ENCODE measurements at places on chromosomes 1 and 21.

GRCh38 chr1:2832506-2833453 lies 31.3 kb upstream of the TTC34 start:
- no peak for DNase-seq

- DNase-seq: no peak
Observed at GRCh38 chr1:200240656-200241055, 169.2 kb downstream of the ZNF281 start.

DNA sequence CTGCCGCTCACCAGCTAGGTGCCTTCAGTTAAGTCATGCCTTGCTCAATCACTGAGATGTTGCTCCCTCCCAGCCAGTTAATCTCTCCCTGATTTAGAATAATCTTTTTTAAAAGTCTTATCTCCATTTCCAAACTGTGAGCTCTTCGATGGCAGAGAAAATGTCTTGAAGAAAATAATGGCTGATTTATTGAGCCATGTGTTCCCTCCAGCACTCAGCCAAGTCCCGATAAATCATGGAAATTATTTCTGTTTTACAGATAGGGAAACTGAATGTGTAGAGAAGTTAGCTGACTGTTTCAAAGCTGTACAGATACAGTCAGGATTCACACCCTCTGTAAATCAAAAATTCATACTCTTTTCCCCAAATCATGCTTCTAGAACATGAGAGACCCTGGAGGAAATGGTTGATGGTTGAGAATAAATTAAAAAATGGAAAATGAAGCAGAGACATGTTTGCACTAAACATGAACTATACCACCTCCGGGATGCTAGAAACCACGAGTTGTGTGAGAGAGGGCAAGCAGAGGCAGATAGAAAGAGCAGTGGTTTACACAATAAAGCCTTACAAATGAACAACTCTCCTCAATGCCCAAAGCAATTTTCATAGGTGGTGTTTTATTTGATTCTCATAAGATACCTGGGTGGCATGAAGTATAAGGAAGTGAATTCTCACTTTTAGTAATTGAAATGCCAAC lies 376.4 kb downstream of the PLPP3 start:
- DNase-seq: no peak

GRCh38 chr1:202034683-202035462 lies 24.5 kb downstream of the ELF3 start:
- DNase-seq: no peak

DNA sequence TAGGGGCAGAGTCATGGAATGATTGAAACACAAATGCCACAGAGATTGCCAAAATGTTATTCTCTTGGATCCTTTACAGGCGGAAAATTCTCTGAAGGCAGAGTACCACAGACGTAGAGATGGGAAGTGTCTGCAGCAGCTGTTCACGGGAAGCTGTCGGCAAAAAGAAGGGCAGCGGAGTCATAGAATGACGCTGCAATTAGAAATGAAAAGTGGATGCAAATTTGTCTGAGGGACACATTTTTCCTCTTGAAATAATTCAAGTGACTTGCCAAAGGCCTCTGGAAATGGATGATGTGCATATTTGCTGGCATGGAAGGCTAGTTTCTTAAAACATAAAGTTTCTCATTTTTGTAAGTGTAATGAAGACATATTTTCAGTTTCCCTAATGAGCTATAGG lies 77.5 kb upstream of the PLD5 start:
- no peak for DNase-seq

GRCh38 chr1:5507340-5507739 lies 484.9 kb downstream of the NPHP4 start:
- no peak for DNase-seq

- no peak for DNase-seq
Observed at GRCh38 chr1:61087571-61087970, 5.2 kb downstream of the NFIA start.

DNA sequence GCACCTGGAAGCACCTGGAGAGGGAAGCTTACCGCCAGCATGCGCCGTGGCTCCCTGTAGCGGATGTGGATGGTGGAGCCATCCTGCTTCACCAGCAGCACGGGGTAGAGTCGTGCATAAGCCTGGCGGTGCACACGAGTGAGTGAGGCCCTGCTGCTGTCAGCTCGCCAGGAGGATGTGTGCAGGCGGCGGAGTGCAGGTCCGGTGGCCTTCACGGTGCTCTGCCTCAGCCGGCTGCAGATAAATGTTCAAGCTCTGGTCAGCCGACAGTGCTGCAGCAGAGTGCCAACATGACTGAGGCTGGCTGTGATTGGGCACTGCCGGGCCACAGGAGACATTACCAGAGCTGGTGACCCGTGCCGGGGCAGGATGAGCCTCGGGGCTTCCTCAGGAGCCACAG lies 1.5 kb downstream of the MRPL55 start:
- no peak for DNase-seq

- DNase-seq: no peak
Observed at GRCh38 chr1:234743791-234744611, 134.0 kb upstream of the IRF2BP2 start.

GRCh38 chr21:36589352-36589971 lies 109.5 kb upstream of the SIM2 start:
- DNase-seq: no peak

DNA sequence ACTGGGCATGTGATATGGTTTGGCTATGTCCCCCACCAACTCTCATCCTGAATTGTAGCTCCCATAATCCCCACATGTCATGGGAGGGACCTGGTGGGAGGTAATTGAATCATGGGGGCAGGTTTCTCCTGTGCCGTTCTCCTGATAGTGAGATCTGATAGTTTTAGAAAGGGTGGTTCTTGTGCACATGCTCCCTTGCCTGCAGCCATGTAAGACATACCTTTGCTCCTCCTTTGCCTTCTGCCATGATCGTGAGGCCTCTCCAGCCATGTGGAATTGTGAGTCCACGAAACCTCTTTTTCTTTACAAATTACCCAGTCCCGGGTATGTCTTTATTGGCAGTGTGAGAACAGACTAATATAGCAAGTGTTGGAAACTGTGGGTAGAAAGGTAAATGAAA lies 99.5 kb upstream of the HMCN1 start:
- DNase-seq: no peak

DNA sequence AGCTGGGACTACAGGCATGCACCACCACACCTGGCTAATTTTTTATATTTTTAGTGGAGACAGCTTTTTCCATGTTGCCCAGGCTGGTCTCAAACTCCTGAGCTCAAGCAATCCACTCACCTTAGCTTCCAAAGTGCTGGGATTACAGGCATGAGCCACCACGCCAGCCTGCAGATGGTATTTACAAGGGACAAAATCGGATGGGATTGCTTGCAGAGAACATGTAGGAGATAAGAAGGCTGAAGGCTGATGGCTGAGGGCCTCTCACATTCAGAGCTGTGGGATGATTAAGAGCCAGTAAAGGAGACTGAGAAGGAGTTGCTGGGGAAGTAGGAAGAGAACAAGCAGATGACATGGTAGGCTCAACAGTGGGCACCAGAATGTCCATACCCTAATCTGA lies 24.0 kb upstream of the QSOX1 start:
- no peak for DNase-seq

GRCh38 chr1:4118746-4119515 lies 218.9 kb upstream of the C1orf174 start:
- no peak for DNase-seq

- no peak for DNase-seq
Observed at GRCh38 chr1:163074716-163075284, 5.6 kb downstream of the RGS4 start.

Measured in occipital lobe (tissue), 3 donors.